Spinal cord (tissue), 10 donors: ENCODE measurements at places on chromosomes 11 and 22. TPM values are rescaled to one million over a fixed set of nuclear protein-coding genes. Genes with fewer than 3 reads are reported as not detected.

Gene MYBPC3
- polyA plus RNA-seq, result 0.15 TPM

Gene NELL1
- polyA plus RNA-seq, result 31.2 TPM

GRCh38 chr11:63670433-63671321 lies 499 bp downstream of the ATL3 start:
- no peak for DNase-seq

GRCh38 chr22:44664149-44664548 lies 37.9 kb upstream of the PRR5 start:
- DNase-seq, result no peak

GRCh38 chr11:10233581-10233980 lies 60.4 kb downstream of the SBF2 start:
- no peak for DNase-seq

GRCh38 chr11:134519390-134519750 lies 107.3 kb upstream of the B3GAT1 start:
- DNase-seq, result no peak

DNA sequence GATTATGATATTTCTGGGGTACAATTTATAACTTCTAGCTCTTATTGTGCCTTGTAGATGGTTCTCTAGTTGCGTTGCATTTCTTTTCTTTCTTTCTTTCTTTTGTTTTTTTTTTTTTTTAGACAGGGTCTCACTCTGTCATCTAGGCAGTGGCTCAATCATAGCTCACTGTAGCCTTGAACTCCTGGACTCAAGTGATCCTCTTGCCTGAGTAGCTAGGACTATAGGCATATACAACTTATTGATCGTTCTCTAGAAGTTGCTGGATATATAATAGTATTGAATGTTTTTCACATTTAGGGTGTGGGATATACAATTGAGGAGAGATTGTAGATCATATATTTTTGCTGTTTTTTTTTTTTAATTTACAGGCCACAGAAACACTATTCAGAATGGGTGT lies 119.2 kb downstream of the TMEM135 start:
- DNase-seq, result no peak

DNA sequence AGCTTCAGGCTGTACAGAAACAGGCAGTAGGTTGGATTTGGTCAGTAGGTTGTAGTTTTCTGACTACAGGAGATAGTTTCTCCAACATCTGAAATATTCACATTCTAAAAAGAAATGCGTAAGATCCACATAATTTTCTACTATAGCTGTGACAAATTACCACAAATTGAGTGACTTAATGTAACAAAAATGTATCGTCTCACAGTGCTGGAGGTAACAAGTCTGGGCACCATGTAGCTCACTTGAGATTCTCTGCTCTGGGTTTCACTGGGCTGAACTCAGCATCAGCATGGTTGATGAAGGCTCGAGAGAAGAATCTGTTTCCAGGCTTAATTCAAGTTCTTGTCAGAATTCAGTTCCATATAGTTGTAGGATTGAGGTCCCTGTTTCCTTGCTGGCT lies 350.9 kb upstream of the CCDC179 start:
- no peak for DNase-seq
